Activated naive CD4-positive, alpha-beta T cell treated with Interleukin-2 at 50 U/mL for 16 hours (primary cell): ENCODE measurements at places on chromosomes 3 and 15.

DNA sequence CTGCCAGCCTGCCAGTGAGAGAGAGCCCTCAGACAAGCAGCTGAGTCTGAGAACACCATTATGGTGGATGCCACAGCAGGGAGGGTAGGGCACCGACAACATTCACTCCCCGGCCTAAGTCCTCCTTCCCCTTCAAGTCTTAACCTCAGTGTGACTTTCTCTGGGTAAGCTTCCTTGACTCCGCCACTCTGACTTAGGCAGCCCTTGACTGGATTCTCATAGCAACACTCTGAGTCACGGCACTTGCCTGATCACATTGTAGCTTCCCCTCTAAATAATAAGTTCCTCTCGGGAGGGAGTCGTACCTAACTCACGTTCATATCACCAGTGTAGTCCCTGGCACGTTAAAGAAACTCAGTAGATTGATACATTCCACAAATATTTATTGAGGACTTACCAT lies 180.5 kb downstream of the FOXB1 start:
- DNase-seq: no peak

DNA sequence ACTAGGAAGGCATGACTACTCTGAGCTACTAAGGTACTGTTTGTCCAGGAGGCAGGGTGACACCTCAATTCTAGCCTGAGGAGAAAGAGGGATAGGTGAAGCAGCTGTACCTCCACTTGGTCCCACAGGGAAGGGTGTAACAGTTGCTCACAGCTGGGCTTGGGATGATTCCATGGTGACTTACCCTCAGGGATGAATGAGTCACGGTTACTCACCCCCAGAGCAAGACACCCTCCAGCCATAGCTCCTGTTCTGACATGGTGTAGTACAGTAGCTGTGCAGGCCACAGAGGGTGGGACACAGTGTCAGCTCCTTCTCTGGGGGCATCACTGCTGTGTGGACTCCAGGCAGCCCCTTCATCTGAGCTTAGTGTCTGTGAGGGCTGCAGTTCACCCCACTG lies 868.6 kb upstream of the SEMA6D start:
- DNase-seq: no peak

DNA sequence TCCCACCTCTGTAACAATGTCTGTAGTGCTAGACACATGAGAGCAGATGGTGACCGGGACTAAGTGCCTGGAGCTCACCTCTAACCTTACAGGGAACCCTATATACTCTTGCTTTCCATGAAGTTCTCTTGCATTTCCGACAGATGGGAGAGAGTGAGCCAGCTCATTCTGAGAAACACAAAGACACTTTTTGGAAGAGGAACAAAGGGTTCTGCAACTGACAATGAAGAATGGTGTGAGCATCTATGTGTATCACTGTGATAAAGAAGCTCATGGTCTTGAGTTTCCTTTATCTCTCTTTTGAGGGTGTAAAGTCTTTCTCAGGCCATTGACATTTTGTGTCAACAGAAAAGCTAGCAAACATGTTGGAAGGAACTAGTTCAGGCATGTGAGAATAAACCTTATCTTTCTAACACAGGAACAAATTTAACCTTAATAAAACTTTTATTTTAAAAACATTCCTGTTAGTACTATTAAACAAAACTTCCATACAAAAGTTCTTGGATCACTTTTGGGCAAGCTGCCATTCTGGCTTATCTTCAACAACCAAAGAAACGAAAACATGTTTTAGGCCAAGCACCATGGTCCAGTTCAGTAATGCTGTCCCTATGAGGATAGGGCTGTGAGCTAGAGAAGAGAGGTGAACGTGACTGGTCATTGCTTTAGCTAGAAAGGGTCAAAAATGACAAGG lies 142.7 kb downstream of the THRB start:
- DNase-seq: no peak

GRCh38 chr3:38564631-38565338 lies 68.6 kb downstream of the EXOG start:
- no peak for DNase-seq

DNA sequence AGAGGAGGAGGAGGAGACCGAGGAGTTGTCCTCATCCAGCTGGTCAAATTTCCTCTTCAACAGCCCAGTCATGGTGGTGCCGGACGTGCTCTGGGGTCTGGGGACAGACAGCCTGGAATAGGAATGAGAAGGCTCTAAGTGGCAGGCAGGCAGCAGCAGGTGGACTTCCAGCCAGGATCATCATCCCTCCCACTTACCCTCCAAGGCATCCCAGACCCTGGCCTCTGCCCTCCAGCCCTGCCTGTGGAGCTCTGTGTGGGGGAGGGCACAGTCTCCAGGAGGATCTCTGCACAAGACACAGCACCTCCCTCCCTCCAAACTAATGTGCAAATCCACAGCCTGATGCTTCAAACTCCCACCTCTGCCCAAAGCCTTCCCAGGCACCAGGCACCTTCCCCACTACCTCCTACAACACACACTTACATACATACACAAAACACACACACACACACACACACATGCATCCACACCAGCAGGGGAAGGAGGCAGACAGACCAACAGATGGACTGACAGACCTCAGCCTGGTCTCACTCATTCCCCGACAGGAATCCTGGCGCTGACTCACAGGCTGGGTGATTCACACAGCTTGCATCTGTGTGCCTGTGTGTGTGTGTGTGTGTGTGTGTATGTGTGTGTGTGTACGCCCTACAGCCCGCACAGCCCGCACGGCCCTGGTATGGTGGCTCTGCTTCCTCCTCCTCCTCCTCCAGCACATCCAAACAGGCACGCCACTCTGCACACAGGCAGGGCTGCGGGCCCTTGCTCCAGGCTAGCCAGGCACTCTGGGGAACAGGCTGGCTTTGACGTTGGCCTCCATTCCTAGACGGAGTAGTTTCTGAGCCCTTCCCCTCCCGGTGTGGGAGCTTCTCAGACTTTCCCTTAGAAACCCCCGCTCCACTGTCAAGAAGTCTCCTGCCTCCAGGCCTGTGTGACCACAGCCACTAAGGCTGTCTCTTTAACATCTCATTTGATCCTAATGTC lies 6.5 kb downstream of the CSRNP1 start:
- peak; percentile 80 for DNase-seq

DNA sequence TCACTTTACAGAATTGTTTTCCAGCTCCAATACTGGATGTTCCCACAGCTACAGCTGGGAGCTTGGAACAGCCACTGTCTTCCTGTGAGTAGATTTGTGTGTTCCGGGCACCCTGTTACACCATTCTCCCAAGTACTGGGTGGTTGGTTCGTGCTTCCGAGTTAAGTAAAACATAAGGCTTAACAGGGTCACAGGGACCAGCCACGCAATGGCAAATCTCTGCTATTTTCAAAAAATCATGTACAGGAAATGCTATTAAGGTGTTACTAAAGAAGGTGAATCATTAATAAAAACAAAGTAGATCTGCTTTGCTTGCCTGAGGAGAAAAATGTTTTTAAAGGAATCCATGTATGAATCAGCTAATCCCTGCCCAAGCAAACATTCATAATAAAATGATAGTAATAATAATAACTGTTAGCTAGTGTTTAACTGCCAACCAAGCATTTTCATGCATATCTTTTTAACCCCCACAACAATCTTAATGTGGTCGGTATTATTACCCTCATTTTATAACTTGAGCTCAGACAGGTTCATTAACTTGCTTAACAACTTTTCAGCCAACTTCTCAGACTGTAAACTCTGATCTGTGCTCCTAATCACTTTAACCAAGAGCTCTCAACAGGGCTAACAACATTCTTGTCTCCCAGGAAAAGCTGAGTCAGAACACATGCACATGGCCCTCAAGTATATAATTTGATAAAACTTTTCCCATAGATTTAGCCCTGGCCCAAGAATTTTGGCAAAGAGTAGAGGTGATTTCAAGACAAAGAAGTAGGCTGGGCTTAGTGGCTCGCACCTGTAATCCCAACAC lies 2.7 kb upstream of the C2CD4A start:
- DNase-seq: no peak

- DNase-seq: no peak
Measured at GRCh38 chr3:45644063-45644790, 45.0 kb upstream of the SACM1L start.
